ENCODE measurements at places on chromosomes 6 and 20.
A peak's percentile ranks its signal among the peaks of the same experiment; 100 is the strongest.

DNA sequence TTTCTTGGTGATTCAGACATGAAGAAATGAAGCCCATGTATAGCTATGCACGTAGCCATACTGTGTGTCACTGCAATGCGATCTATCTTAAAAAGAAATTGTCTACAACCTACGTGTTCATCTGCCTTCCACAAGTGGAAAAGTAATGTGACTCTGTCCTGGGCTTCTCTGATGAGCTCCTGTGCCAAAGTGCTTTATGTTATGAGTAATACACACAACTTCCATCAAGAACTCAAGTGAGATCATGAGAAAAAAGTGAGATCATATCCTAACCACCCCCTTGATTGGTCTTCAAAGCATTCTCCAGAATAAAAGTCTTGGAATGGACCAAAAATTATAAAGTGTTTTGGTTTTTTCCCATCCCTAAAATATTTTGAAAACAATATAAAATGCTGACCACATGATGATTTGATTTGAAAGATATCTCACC lies 114.3 kb downstream of the DST start:
- no peak for DNase-seq

DNA sequence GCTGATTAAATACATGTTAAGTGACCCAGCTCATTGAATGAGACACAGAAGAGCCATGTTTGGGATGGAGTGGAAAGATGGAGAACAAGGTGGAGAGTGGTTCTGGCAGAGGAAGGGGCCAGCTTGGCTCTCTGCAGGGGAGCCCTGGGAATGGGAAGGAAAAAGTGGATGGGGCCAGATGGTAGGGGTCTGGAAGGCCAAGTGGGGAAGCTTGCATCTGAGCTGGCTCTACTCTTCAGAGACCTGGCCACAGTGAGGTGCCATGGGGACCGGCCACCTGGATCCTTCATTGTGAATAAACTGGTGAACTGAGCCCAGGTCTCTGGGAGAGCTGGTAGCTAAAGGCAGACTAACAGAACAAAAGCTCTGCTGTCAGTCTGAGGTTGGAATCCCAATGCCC lies 48.9 kb upstream of the SIRPA start:
- DNase-seq = no peak

- DNase-seq = no peak
Observed at GRCh38 chr6:137767911-137768690, 99.0 kb upstream of the TNFAIP3 start.

GRCh38 chr20:41162396-41162795 lies 25.1 kb downstream of the PLCG1 start:
- no peak for DNase-seq

- no peak for DNase-seq
Observed at GRCh38 chr6:10343320-10343719, 71.6 kb downstream of the TFAP2A start.

- no peak for DNase-seq
Observed at GRCh38 chr6:33206027-33206863, 1.8 kb downstream of the HSD17B8 start.

GRCh38 chr20:10861619-10862018 lies 187.8 kb upstream of the JAG1 start:
- no peak for DNase-seq

GRCh38 chr6:159577564-159577963 lies 115.5 kb downstream of the SOD2 start:
- DNase-seq = no peak

DNA sequence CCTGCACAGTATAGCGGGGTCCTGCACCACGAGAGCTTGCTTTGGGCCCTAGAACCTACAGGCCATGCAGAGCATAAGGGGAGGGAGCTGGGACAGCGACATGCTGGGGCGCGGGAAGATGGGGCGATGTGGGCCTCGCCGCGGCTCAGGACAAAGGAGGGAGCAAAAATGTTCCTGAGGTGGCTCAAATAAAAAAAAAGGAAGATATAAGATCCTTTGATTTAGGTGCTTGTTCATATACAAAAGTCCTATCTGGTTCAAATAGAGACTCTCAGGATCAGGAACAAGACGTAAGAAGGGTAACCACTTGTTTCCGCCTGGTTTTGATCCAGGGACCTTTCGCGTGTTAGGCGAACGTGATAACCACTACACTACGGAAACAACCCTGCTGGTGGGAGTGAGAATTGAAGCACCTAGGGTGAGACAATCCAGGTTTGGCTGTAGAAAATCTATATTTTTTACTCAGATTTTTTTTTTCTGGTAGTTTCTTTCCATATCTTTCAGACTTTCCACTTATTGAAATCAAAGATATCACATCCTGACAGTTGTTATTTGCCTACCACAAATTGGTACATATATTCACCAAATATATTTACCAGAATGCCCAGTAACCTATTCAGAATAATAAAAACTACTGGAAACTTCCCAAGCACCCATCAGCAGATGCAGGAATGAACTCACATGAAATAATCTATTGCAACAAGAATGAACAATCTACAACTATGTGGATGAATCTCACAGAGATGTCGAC lies 177.9 kb upstream of the ZNF184 start:
- no peak for DNase-seq

DNA sequence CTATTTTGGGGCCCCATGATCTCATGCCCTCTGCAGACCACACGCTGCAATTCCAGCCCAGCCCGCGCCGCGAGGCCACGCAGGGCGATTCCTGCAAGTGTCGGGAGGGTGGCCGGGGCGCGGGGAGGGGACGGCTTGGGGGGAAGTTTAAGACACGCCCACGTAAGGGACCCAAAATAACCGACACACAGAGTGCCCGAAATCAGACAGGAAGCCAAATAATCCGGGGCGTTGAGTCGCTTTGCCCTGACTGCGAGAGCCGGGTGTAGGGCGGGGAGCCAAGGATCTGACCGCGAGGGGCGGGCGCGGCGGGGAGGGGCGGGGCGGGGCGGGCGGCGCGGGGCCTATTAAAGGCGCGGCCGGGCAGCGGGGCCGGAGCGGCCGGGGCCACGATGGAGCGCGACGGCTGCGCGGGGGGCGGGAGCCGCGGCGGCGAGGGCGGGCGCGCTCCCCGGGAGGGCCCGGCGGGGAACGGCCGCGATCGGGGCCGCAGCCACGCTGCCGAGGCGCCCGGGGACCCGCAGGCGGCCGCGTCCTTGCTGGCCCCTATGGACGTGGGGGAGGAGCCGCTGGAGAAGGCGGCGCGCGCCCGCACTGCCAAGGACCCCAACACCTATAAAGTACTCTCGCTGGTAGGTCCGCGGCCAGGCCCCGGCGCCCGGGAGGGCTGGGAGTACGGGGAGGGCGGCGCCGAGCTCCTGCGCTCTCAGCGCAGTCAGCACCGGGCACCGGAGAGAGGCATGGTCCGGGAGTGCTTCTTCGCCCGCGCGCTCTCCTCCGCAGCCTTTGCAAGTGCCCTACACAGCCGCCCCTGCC lies at the start of gene ENPP1:
Gene ENPP1 (plus strand): TSS at position 377 of the 816 bp plus-strand sequence. CDS start 16 bp downstream, at position 393.
- DNase-seq = no peak

GRCh38 chr6:29964518-29964886 lies 22.2 kb downstream of the HLA-A start:
- DNase-seq = no peak

DNA sequence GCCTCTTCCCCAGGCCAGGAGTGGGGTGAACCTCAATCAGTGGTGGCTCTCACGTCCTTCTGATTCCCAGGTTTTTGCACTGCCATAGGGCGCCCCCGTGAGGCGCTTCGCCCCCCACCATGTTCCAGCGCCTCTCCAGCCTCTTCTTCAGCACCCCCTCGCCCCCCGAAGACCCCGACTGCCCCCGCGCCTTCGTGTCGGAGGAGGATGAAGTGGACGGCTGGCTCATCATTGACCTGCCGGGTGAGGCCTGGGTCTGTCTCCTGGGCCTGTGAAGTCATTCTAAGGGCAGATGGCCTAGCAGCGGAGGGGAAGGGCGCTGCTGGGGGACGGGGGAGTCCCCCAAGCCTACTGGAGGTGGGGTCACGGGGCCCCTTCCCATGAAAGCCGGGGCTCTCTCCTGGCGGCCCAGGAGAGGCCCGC lies 4.5 kb downstream of the TP53INP2 start:
- peak; percentile 21 for DNase-seq

- DNase-seq = no peak
Observed at GRCh38 chr6:135289816-135290215, 108.7 kb downstream of the MYB start.

- DNase-seq = no peak
Observed at GRCh38 chr6:170459451-170459850, 93.7 kb downstream of the PSMB1 start.

DNA sequence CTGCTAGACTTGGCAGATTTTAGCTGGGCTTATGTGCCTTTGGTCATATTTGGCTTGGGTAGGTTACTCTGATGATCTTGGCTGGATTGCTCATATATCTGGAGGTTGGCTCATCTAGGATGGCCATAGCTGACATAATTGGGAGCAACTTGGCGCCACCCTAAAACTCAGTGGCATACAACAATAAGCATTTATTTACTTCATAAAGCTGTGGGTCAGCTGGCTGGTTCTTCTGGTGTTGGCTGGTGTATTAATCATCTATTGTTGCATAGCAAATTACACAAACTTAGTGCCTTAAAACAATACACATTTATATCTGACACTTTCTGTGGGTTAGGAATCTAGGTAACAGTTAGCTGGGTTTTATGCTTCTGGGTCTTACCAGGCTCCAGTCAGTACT lies 297.3 kb upstream of the JAG1 start:
- no peak for DNase-seq

- no peak for DNase-seq
Observed at GRCh38 chr6:18277237-18278006, 13.1 kb upstream of the DEK start.

DNA sequence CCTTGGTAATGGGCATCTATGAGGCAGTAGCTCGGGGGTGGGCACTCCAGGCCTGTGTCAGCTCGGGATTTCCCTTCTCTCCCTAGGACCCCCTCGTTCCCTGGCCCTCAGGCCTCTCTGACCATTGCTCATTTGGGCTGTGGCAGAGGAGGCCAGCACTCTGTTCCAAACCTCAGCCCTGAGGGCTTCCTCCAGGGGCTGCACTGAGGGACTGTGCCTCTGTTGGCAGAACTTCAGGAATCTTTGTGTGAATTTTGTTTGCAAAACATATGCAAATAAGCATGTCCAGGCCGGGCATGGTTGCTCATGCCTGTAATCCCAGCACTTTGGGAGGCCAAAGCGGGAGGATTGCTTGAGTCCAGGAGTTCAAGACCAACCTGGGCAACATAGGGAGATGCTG lies 11.0 kb downstream of the PACSIN1 start:
- no peak for DNase-seq

GRCh38 chr6:73418081-73418741 lies 23.6 kb downstream of the DDX43 start:
- no peak for DNase-seq

DNA sequence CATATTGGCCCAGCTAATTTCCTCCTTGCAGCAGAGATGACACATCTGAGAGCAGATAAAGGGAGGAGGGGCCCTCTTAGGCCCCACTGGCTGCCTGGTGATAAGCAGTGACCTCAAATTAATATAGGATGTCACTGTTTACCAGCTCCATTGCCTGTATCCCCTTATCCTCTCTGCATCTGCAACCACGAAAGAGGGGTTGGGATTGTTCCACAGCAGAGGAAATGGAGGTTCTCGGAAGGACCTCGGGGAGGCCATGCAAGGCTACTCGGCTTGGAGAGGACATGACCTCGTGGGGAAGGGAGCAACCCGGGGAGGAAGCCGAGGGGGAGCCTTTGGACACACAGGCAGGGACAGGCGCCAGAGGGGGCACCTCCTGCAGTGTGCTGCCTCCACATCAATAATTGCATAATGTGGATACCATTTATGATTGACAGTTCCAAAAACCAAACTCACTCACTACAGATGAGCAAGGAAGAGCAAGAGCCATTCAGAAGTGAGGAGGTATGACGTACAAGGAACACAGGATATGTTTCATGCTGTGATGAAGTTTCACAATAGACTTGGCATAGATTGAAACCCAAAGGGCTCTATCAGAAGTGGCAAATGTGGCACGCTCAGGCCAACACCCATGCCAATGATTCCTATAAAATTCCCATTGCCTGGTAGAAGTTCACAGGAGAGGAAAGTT lies 177.2 kb upstream of the RNF24 start:
- DNase-seq = no peak

GRCh38 chr20:25211273-25211672 lies 15.8 kb downstream of the ENTPD6 start:
- DNase-seq = no peak

- DNase-seq = no peak
Observed at GRCh38 chr20:5451643-5452210, 135.0 kb upstream of the PROKR2 start.

DNA sequence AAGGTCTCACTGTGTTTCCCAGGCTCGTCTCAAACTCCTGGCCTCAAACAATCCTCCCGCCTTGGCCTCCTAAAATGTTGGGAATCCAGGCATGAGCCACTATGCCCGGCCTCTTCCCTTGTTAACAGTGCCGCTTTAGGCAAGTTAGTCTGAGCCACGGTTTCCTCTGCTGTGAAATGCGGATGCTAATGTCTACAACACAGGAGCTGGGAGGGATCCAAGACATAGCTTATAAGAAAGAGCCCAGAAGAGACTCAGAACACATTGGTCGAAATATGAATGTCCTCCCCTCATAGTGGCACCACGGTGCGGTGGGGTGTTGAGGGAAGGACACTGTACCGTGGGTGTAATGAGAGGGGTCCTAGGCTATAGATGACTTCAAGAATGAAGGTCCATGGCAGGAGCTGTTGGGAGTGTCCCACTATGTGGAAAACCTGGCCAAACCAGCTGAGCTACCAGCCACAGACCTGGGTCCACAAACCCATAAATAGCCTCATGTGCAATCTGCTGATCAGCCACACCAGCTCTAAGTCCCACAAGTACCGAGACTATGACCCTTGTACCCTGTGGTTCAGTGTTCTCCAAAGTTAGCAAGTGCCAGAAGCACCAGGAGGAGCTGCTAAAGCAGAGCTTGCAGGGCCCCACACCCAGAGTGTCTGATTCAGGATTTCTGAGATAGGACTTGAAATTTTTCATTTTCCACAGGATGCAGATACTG lies 57.8 kb upstream of the ZFAND3 start:
- DNase-seq = no peak

DNA sequence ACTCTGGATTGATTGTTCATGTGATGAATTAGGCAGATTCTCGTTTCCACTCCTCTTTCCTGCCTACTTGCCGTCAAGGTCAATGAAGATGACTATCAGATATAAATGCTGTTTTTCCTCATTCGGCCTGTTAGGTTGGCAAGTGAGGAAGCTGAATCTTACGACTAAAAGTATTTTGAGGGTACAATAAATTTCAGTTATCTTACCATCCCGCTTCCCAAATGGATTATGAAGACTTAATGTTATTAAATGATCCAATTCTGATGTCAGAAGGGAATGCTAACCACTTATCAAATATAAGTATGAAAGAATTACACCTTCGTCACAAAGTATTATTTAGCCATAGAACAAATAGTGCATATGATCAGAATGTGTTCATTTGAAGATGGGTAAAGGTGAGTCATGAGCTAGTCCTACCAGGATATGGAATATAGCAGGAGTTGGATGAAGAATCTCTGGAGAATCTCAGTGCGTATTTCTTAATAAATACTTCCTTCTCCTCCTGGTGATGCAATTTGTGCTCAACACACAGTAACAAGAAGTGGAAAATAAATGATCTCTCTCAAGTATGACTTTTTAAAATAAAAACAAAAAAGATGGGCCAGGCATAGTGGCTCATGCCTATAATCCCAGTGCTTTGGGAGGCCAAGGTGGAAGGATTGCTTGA lies 4.6 kb downstream of the GPLD1 start:
- DNase-seq = no peak
